Activated T-helper 2 cell treated with anti-CD3 and anti-CD28 coated beads, Interferon-gamma antibody, Interleukin-2, Interleukin-4, amounts not matched to agents 10 μg/mL and 5 μg/mL and 100 μg/mL, durations not matched to agents 14 hours and 24 hours and 36 hours (primary cell): ENCODE measurements at places on chromosomes 5 and 9.

GRCh38 chr5:14153932-14154731, 11.0 kb downstream of the TRIO start:
- no peak for DNase-seq

- no peak for DNase-seq
These were observed 78.3 kb upstream of the SEMA6A start for GRCh38 chr5:116652903-116653302.

DNA sequence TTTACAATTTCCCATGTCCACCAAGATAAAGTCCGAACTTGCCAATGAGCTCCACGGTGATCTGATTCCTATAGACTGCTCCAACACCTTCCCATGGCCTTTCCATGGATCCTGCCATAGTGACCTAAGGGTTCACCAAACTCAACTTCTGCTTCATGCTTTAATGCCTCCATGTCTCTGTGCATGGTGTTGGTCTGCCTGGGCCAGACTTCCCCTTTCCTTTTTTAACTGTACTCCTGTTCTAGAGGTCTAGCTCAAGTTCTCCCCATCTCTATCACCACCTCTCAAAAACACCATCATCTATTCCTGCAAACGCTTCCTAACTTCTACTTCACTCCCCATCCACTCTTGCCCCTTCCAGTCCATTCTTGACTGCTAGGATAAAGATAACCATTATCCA, 14.8 kb upstream of the SMARCA2 start:
- no peak for DNase-seq

GRCh38 chr5:156584871-156585270, 257.9 kb downstream of the SGCD start:
- no peak for DNase-seq

- DNase-seq: no peak
These were observed 26.9 kb downstream of the CSNK1G3 start for GRCh38 chr5:123538670-123539459.

DNA sequence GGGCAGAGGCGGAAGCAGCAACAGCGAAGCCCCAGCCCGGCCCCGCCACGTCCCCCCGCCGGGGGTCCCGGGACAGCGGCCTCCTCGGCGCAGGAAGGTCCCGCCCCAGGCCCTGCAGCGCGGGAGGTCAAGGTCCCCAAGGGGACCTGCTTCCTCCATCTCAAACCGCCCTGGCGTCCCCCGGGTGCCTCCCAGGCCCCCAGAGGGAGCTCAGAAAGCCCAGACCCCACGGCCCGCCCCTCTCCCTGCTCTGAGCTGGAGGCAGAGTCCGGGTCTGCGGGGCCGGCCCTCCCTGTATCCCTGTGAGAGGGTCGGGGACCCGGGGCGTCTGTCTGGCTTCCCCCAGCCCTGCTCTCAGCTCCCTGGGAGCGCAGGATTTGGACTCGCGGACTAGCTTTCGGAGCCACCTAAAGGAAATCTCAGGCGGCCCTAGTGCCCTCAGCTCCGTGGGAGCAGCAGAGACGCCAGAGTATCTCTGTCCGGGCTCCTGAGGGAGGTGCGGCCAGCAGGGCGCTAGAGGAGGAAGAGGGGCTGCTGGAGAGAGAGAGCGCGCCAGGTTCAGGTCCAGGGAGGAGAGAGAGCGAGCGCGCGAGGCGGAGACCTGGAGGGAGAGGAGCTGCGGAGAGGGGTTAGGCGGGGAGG, 30.7 kb downstream of the EXOC3 start:
- peak; percentile 31 for DNase-seq

- no peak for DNase-seq
These were observed 83.7 kb upstream of the FCN2 start for GRCh38 chr9:134796882-134797281.

- no peak for DNase-seq
These were observed 60.3 kb downstream of the ZNF354C start for GRCh38 chr5:179120421-179120861.

GRCh38 chr5:107485184-107485583, 185.6 kb downstream of the EFNA5 start:
- DNase-seq: no peak

- DNase-seq: no peak
These were observed 33.0 kb downstream of the FOXD1 start for GRCh38 chr5:73415617-73416016.

DNA sequence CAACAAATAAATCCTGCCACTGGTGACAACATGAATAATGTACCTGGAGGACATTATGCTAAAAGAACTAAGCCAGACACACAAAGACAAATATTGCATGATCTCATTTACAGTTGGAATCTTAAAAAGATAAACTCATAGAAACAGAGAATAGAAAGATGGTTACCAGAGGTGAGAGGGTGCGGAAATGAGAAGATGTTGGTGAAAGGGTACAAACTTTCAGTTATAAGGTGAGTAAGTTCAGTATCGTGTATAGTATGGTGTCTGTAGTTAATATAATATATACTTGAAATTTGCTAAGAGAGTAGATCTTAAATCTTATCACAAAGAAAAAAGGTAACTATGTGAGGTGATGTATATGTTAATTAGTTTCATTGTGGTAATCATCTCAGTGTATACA, 63.3 kb downstream of the PRRC1 start:
- DNase-seq: no peak

DNA sequence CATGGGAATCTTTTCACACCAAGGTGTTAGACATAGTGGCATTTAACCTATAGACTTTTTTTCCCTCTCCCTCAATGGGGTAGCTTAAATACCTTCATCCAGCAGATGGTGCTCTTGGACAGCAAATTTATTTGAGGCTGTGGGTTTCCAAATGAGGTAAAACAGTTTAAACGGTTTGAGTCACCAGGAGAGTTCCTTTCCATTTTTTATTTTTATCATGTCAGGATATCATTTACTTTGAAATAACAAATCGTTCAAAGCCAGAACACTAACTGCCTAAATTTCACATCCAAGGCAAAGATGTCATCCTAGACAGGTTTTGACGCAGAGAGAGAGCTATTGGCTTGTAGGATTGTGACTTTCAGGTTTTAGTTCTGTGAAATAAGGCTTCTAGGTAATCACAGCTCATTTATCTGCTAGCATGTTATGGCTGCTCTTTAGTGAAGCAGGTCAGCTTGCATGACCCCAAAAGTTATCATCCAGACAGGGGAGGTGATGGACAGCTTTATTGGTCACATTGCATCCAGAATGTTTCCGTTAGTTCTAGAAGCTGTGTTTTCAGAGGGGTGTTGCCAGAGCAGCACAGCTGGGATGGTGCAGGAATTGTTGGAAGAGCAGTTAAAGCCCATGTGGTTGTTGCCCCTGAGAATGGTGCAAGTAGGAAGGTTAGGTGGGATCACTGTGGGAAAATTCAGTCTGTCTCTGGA, 69.8 kb downstream of the KDM4C start:
- peak; percentile 27 for DNase-seq

- DNase-seq: no peak
These were observed 39.0 kb upstream of the PPP1R26 start for GRCh38 chr9:135440620-135441019.
